ENCODE measurements at places on chromosomes 11 and 22.

DNA sequence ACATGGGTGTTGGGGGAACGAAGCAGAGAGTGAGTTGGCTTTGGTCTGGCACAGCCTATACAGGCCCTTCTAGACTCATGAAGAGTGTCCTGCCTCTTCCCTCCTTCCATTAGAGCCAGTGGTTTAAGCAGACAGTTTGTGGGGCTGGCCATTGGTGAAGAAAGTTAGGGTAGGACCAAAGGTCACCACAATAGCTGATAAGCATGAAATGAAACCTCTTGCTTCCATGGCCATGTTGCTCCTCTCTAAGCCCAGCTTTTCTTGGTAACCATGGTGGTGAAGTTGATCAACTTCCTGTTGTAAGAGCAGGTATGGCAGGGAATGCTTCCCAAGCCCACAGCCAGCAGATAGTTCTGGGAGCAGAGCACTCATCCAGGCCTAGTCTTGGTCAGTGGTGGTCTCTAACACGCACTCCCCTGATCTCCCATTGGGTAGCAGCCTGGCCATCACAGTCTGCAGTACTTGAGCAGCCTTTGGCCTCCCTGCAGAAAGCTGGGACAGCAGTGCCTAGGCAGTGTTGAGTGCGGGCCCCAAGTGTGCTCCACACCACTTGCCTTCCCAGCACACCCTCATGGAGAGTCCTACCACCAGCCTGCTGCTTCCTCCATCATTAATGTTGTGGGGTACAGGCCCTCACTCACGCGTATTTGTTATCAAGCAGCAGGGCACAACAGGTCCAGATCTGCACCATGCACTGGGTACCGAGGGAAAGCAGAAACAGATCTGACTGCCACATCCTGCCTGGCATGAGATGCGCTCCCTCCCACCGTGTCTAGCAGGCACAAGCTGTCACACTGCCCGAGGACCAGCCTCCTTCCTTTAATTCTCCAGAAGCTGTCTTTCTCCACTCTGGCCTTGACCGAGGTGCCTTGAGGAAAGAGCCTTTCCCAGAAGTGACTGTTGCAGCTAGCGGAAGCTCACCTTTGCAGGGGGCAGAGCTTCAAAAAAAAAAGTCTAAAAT lies 65.8 kb upstream of the SUSD2 start:
- no peak for DNase-seq

- no peak for DNase-seq
Observed at GRCh38 chr22:17576470-17576869, 13.2 kb downstream of the SLC25A18 start.

- no peak for DNase-seq
Observed at GRCh38 chr22:46368871-46369715, 33.6 kb downstream of the TRMU start.

DNA sequence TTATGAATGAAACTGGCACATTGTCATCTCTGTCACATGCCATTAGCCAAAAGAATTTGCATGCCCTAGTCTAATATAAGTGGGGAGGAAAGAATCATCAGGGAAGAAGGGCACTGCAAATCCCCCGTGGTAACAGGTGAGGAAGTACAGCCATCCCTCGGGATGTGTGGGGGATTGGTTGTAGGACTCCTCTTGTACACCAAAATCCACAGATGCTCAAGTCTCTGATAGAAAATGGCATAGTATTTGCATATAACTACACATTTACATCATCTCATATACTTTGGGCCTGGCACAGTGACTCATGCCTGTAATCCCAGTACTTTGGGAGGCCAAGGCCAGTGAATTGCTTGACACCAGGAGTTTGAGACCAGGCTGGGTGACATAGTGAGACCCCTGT lies 109.7 kb downstream of the HIPK3 start:
- DNase-seq: no peak

- no peak for DNase-seq
Observed at GRCh38 chr11:14927146-14927545, 35.1 kb upstream of the CYP2R1 start.
